ENCODE measurements at places on chromosomes 4 and X. TPM values are rescaled to one million over a fixed set of nuclear protein-coding genes. Genes with fewer than 3 reads are reported as not detected.

GRCh38 chr4:77025643-77026321, 50.0 kb downstream of the CCNI start:
- peak; percentile 50 for DNase-seq
- no peak overlapping the region for H3K4me3 ChIP-seq
- no peak overlapping the region for H3K27ac ChIP-seq
- peaks cover 17% of the 10 kb centered on the region for H3K4me1 ChIP-seq

- H3K27me3 ChIP-seq = peaks cover 22% of the 10 kb centered on the region
- H3K27ac ChIP-seq = no peak overlapping the region
- H3K4me1 ChIP-seq = peaks cover 6% of the 10 kb centered on the region
- peak; percentile 70 for DNase-seq
- no peaks in the 10 kb centered on the region for H3K36me3 ChIP-seq
- H3K4me3 ChIP-seq = no peak overlapping the region
Measured at GRCh38 chr4:1082215-1083182, 30.9 kb downstream of the RNF212 start.

Gene RTL5
- total RNA-seq = 0.90 TPM

Gene CA5B
- total RNA-seq = 5.4 TPM

DNA sequence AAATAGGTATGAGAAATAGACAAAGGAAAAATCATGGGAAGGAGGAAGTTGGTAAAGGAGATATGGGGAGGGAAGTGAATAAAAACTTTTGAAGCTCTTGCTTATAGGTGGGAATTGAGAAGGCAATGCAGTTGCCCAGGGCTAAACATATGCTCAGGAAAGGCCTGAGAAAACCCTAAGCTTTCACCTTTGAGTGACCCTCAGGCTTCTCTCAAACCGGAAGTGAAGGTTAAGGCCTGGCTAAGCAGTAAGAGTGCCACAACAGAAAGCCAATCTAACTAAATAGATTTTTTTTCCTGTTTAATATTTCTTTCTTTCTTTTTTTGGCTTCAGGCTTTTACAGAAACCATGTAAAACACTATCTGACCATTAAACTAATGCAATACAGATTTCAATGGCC, 69.5 kb upstream of the GABRA3 start:
- H3K4me3 ChIP-seq = no peak overlapping the region
- no peak overlapping the region for H3K27ac ChIP-seq
- DNase-seq = no peak
- H3K36me3 ChIP-seq = no peaks in the 10 kb centered on the region
- H3K4me1 ChIP-seq = no peaks in the 10 kb centered on the region
- H3K27me3 ChIP-seq = no peaks in the 10 kb centered on the region

Gene DCAF4L1
- 0.18 TPM for total RNA-seq

DNA sequence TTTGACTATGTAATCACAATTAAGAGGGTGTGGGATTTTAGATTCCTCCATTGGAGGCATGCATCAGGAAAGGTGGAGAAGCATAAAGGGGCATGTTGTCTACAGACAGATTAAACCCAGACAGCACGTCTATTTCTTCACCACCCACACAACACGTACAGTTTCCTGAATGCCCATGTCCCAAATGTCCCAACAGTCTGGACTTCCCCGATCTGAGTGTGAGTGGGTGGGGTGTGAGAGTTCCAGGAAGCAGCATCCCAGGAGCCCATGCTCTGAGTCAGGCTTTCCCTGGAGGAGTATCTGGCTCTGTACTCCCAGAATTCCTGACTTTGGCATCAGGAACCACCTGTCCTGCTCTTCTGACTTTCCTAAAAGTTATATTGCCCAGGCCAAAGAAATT, 30.8 kb upstream of the NDP start:
- peaks cover 2% of the 10 kb centered on the region for H3K27me3 ChIP-seq
- DNase-seq = peak; percentile 2
- H3K36me3 ChIP-seq = no peaks in the 10 kb centered on the region

Gene ETDA
- total RNA-seq = not detected

Gene AGTR2
- not detected for total RNA-seq

DNA sequence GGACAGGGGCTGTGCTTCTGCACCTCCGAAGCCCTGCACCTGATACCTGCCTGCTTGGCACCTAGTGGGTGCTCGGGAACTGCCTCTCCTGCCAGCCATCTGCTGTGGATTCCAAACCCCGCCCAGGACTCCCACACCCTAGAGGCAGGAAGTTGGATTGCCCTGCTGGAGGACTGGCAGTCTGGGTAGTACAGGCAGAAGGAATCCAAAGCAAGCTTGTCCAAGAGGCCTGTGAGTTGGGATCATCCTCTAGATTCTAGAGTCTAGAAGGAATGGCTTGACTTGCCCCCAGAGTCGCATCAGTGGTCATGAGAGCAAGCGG, 64.6 kb upstream of the MTM1 start:
- no peaks in the 10 kb centered on the region for H3K27me3 ChIP-seq
- H3K27ac ChIP-seq = no peak overlapping the region
- peaks cover 6% of the 10 kb centered on the region for H3K4me1 ChIP-seq
- DNase-seq = no peak
- no peaks in the 10 kb centered on the region for H3K36me3 ChIP-seq

GRCh38 chrX:50629774-50630173, 159.1 kb upstream of the DGKK start:
- H3K4me3 ChIP-seq = no peak overlapping the region
- DNase-seq = no peak
- peaks cover 6% of the 10 kb centered on the region for H3K27me3 ChIP-seq
- no peak overlapping the region for H3K27ac ChIP-seq
- H3K36me3 ChIP-seq = no peaks in the 10 kb centered on the region
- H3K4me1 ChIP-seq = no peaks in the 10 kb centered on the region

DNA sequence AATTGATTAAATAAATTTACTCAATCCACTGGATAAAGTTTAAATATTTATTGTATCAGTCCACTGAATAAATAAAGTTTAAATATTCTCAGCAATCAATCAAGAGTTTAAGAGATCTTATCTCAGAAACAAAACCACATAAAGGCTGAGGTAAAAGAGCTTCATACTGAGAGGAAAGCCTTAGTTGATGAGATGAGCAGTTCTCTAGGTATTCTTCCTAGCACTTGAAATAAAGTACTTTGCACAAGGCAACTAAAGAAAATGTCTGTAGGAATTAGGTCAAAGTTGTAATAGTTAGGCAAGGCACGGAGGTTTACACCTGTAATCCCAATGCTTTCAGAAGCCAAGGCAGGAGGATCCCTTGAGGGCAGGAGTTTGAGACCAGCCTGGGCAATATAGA, 63.5 kb downstream of the UCHL1 start:
- H3K4me1 ChIP-seq = no peaks in the 10 kb centered on the region
- H3K27me3 ChIP-seq = peaks cover 6% of the 10 kb centered on the region
- DNase-seq = no peak
- H3K27ac ChIP-seq = no peak overlapping the region

- no peak overlapping the region for H3K4me3 ChIP-seq
- no peaks in the 10 kb centered on the region for H3K36me3 ChIP-seq
- no peaks in the 10 kb centered on the region for H3K4me1 ChIP-seq
- peak; percentile 52 for DNase-seq
- H3K27me3 ChIP-seq = peaks cover 6% of the 10 kb centered on the region
Measured at GRCh38 chrX:77450996-77451395, 3.8 kb downstream of the FGF16 start.

DNA sequence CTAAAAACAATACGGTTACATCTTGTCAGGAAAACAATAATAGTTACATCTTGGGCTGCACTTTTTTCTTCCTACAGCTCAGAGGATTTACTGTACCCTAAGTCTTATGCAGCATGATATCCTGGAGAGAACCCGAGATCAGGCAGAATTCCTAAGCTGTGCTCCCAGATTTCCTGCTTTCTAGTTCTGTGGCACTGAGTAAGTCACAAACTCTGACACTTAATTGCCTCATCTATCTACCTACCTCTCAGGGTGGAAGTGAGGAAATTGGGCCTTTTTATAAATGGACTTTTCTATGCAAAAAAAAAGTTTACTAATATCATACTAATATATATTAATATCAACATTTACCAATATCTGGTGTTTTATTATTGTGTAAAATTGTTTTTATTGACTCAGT, 438.5 kb downstream of the INPP4B start:
- no peak overlapping the region for H3K27ac ChIP-seq
- no peaks in the 10 kb centered on the region for H3K27me3 ChIP-seq
- no peak for DNase-seq
- H3K4me1 ChIP-seq = peaks cover 8% of the 10 kb centered on the region
- no peaks in the 10 kb centered on the region for H3K36me3 ChIP-seq
- H3K4me3 ChIP-seq = no peak overlapping the region

- H3K4me3 ChIP-seq = no peak overlapping the region
- H3K36me3 ChIP-seq = no peaks in the 10 kb centered on the region
- no peaks in the 10 kb centered on the region for H3K27me3 ChIP-seq
- H3K4me1 ChIP-seq = peaks cover 2% of the 10 kb centered on the region
Measured at GRCh38 chr4:73589887-73590801, 30.1 kb downstream of the RASSF6 start.
